ENCODE measurements at places on chromosomes 1 and 21. TPM values are rescaled to one million over a fixed set of nuclear protein-coding genes. Genes with fewer than 3 reads are reported as not detected.

DNA sequence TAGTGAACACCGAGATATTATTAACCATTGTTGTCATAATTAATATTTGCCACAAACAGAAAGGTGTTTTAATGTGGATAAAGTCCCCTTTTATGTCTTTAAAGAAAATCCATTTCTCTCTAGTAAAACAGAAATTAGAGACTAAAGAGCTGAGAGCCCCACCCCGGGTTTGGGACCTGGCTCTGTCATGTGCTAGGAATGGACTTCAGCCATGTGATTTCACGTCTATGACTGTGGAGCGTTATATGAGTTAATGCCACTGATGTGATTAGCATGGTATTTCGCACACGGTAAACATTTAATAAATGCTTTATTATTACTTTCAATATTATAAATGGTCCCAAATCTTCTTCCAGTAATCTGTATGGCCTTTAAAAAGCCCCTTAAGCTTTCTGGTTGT, 205.0 kb upstream of the NFIA start:
- no peaks in the 10 kb centered on the region for H3K4me1 ChIP-seq
- no peaks in the 10 kb centered on the region for H3K27me3 ChIP-seq
- no peak for DNase-seq
- H3K4me3 ChIP-seq = no peak overlapping the region

- no peak for DNase-seq
- no peak overlapping the region for H3K27ac ChIP-seq
- no peaks in the 10 kb centered on the region for H3K36me3 ChIP-seq
- no peak overlapping the region for H3K4me3 ChIP-seq
- H3K27me3 ChIP-seq = no peaks in the 10 kb centered on the region
- no peaks in the 10 kb centered on the region for H3K4me1 ChIP-seq
Measured at GRCh38 chr1:221783936-221784335, 42.0 kb upstream of the DUSP10 start.

- H3K36me3 ChIP-seq = no peaks in the 10 kb centered on the region
- DNase-seq = no peak
- no peaks in the 10 kb centered on the region for H3K27me3 ChIP-seq
- no peak overlapping the region for H3K27ac ChIP-seq
- no peaks in the 10 kb centered on the region for H3K4me1 ChIP-seq
Measured at GRCh38 chr1:59123081-59123681, 173.7 kb upstream of the FGGY start.

The SMG7 gene
- 52.2 TPM for total RNA-seq

DNA sequence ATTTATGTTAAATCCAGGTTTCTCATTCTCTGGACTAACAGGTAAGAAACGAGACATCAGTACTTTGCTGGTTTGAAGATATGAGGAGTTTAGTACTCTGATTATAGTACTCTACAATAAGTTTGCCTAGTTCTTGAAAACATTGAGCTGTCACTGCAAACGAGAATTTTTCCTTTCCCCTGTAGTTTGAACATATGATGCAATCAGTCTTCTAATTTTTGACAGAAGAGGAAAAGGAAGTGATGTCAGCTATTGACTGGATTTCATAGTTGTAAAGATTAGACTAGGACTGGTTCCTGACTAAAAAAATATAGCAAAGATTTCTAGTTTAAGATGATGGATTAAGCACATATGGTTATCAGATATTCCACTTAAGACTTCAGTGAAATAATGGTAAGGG, 461.9 kb downstream of the LRRIQ3 start:
- H3K4me1 ChIP-seq = no peaks in the 10 kb centered on the region
- no peak overlapping the region for H3K27ac ChIP-seq
- no peaks in the 10 kb centered on the region for H3K27me3 ChIP-seq
- no peak overlapping the region for H3K4me3 ChIP-seq
- no peaks in the 10 kb centered on the region for H3K36me3 ChIP-seq

The GPR89B gene
- total RNA-seq = 19.3 TPM

The AJAP1 gene
- under 0.01 TPM for total RNA-seq

- no peak overlapping the region for H3K4me3 ChIP-seq
- H3K4me1 ChIP-seq = no peaks in the 10 kb centered on the region
- H3K27me3 ChIP-seq = no peaks in the 10 kb centered on the region
Measured at GRCh38 chr1:8913457-8913856, 32.2 kb upstream of the CA6 start.
